ENCODE measurements at places on chromosomes 7 and 10.

GRCh38 chr7:150451833-150452461 lies 1.5 kb downstream of the GIMAP8 start:
- DNase-seq = no peak

- no peak for DNase-seq
These were observed 352.0 kb downstream of the PCLO start for GRCh38 chr7:82810558-82811259.

- DNase-seq = no peak
These were observed 325.6 kb upstream of the MAGI2 start for GRCh38 chr7:79778786-79779770.

DNA sequence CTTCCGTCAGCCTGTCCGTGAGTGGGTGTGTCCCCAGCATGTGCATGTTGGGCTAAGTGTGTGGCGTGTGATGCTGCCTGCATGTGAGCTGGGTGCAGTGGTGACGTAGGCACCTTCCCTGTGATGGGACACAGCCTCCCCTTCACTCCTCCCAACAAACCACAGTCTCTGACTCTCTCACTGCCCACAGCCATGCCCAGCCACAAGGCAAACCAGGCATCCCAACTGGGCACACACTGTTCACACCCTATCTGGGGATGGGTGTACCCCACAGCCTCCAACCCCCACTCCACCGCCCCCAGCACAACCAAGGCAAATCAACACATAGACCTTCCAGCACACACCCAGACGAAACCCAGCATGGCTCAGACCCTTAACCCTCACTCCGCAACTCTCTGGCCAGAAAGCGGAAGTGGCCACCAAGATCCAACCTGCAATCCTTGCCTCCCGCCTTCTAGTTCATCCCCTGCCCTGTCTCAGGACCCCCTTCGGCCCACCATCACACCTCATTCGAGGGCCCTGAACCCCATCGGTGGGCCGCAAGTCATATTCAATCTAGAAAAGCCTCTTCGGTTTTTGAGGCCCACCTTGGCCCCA lies 10.4 kb downstream of the PSD start:
- no peak for DNase-seq

GRCh38 chr7:95529701-95530100 lies 44.0 kb downstream of the ASB4 start:
- no peak for DNase-seq

DNA sequence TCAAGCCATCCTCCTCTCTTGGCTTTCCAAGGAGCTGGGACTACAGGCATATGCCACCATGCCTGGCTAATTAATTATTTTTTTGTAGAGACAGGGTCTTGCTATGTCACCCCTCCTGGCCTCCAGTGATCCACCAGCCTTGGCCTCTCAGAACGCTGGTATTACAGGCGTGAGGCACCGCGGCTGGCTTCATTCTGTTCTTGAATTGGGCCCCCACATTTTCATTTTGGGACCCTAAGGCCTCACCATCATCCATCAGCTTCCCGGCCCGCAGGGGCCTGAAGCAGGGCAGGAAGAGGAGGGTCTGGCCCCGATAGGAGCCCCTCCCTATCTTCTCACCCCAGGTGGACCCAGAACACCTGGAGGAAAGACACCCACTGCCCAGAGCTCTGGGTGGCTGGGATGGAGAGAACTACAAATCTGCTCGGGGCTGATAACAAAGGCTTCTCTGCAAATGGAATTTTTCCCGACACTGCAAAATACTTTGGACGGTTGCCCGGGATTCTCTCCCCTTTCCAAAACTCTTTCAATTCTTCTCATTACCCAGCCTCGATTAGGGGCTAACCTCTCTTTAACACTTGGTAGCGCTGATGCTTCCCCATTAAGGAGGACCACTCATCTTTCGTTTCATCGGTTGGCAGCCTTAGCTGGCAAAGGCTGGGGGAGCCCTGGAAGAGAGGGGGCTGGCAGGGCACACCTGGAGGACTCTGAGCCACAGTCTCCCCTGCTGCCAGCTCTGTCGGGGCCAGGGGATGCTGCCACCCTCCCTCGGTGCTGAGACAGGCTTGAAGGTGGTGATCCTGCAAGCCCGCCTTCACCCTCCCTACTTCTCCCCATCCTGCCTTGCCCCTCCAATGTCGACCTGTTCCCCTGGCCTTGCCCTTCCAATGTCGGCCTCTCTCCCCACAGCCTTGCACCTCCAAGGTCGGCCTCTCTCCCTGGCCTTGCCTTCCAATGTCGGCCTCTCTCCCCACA lies 81.0 kb upstream of the GNA12 start:
- no peak for DNase-seq

GRCh38 chr7:17101207-17101696 lies 197.2 kb upstream of the AHR start:
- no peak for DNase-seq

DNA sequence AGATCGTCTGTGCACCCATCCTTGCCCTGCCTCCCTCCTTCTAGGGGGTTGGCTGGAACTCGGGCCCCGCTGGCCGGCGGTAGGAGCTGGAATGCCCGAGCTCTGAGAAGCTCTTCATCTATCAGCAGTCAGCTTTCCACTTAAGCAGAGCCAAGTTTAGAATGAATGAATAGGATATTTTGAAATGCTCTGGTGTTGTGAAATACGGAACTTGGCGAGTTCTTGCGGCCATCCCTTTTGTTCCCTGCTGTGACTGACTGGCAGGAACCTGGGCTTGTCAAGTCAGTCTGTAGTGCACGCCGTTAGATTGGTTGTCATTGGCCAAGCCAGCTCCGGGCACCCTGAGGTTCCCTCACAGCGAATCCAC lies 33.3 kb downstream of the FOXK1 start:
- DNase-seq = no peak

GRCh38 chr7:141691540-141691939 lies 10.4 kb downstream of the DENND11 start:
- DNase-seq = no peak

DNA sequence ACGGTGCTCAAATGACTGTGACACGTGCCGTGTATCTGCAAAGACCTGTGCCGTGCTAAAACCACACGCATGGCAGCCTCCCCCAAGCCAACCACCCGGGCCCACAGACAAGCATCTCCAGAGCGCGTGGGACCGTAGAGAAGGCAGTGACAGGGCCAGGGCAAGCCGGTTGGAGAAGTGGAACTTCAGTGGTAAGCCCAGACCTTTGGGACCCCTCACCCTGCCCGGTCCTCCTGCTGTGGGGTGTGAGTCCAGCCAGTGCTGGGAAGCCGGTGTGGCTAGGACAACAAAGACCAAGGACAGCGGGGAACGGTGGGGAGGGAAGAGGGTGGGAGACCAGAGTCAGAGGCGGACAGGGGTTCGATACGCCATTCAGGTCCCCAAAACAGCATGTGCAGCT lies 476.2 kb downstream of the DNAJB6 start:
- DNase-seq = no peak
